ENCODE measurements at places on chromosomes 7 and 10.

DNA sequence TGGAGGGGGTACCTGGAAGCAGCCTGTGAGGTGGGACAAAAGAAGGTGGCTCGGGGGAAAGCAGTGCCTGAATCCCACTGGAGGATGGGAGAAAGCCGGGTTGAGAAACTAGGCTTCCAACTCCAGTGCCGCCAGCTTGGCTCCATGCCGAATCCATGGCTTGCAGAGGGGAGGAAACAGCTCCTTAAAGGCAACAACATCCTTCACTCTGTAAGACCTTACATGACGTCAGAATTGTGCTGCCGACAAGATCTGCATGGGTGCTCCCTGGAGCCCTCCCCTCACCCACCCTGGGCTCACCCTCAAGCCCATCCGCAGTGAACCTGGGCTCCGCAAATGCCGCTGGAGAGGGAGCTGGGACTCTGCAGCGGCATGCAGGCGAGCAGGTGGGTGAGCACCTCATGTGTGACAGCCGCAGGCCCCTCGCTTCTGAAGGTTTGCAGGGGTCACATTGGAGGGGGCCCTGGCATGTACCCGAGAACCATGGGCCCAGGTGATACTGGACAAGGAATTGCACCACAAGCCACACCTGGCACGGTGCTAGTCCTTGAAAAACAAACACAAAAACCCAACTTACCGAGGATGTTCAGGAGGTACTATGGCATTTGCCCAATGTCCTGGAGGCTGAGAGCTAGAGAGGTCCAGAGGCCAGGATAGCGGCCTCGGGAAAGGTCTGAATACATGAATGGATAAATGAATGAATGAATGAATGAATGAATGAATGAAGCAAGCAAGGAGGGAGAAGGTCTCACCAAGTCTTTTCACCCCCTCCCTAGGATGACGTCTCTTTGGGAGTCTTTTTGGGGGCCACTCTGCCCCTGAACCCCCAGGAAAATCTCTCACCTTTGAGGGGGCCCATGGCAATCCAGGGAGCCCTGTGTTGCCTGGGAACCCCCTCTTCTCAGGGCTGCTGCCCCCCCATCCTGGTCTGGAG lies 238.6 kb upstream of the SHH start:
- no peak for DNase-seq

DNA sequence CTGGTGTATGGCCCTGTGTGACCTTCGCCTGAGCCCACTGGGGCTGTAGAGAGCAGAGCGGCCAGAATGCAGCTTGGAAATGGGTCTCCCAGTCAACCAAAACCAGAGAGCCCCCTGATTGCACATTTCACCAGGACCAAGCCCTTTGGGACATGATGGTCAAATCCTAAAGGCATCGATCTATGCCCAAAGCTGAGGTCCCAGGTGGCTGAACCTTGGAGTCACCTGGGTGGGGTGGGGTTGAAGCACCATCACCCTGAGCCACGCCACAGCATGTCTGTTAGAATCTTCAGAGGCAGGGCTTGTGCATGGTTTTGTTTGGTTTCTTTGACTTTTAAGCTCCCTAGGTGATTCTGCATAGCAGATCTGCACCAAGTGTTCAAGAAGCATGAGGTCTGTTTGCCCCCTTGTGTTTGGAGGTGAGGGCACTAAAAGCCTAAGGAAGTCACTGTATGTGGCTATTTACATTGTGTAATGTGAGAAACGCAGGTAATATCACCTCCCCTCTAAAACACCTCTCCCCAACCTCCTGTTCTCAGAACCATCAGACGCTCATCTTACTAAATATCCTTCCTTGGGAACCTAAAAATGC lies 9.6 kb downstream of the PKD1L1 start:
- no peak for DNase-seq

DNA sequence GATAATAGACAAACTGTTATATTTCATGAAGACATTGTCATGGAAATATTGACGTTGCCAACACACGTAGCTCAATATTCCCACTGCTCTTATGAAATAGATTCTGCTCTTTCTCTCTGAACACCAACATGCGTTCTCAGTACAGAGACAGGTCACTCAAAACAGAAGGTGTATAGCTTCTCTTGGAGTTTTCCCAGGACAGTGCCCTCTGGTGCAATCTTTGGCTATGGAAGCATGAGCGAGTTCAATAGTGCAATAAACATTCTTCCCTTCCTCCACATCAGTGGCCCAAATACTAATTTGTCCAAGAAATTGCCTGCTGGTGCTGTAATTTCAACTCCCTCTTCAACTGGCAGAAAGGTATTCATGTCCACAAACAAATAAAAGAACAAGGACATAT lies 145.3 kb downstream of the MAGI2 start:
- peak; percentile 7 for DNase-seq

- no peak for DNase-seq
Observed at GRCh38 chr7:128194533-128195282, 46.4 kb upstream of the LEP start.

GRCh38 chr10:79020015-79020491 lies 48.7 kb upstream of the ZMIZ1 start:
- DNase-seq = no peak

GRCh38 chr10:114087655-114088054 lies 44.0 kb downstream of the ADRB1 start:
- no peak for DNase-seq

DNA sequence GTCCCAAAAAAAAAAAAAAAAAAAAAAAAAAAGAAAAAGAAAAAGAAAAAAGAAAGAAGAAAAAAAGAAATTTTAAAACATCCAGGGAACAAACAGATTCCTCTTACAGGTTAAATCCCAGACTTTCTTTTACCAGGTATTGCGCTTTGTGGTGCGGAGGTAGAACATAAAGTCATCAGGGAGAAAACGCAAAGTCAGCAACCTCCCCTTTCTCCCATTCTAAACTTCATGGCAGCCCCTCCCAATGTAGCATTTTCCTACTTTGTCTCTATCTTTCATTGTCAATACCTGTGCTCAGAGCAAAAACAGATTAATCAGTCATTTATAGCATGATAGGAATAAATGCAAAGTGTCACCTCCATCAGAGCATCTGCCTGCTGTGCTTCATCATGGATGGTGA lies 299.7 kb downstream of the SFMBT2 start:
- DNase-seq = no peak

DNA sequence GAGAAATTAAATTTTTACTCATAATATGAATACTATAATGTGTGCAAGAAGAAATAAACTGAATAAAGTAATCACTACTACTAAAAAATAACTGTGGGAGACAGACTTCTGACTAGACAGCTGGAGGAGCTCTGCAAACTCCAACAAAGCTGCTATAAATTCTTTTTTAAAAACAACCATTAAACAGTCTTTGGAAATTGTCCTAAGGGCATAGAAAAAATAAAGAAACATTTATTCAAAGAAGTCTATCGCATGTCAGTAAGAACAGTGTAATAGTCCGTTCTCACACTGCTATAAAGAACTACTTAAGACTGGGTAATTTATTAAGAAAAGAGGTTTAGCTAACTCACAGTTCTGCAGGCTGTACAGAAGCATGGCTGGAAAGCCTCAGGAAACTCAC lies 56.0 kb downstream of the ZPBP start:
- DNase-seq = no peak

GRCh38 chr10:91700273-91700672 lies 67.4 kb upstream of the PPP1R3C start:
- no peak for DNase-seq

DNA sequence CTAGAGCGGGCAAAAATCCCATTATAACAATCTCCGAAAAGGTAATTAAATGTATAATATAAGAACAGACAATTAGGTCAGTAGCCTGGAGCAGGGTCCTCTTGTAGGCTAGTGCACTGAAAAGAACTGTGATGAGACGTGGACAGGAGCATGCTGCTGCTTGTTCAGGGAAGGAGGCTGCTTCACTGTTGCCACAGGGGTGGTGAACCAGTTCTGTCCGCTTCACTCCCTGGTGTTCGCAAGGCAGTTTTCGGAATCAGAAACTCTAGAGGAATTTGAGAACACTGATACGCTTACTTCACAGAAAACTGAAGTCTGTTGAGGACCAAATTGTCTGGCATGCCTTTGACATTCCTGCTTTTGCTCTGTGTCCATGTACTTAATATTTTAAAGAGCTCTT lies 17.4 kb downstream of the ZNRF2 start:
- peak; percentile 80 for DNase-seq

- no peak for DNase-seq
Observed at GRCh38 chr10:120995768-120996167, 144.6 kb downstream of the WDR11 start.

- no peak for DNase-seq
Observed at GRCh38 chr7:1103009-1103788, 15.3 kb downstream of the GPER1 start.

GRCh38 chr7:126727930-126728391 lies 524.8 kb downstream of the GRM8 start:
- DNase-seq = peak; percentile 58

- no peak for DNase-seq
Observed at GRCh38 chr10:13360587-13360986, 12.5 kb upstream of the SEPHS1 start.

- peak; percentile 86 for DNase-seq
Observed at GRCh38 chr10:102696736-102697135, 17.5 kb downstream of the ARL3 start.

DNA sequence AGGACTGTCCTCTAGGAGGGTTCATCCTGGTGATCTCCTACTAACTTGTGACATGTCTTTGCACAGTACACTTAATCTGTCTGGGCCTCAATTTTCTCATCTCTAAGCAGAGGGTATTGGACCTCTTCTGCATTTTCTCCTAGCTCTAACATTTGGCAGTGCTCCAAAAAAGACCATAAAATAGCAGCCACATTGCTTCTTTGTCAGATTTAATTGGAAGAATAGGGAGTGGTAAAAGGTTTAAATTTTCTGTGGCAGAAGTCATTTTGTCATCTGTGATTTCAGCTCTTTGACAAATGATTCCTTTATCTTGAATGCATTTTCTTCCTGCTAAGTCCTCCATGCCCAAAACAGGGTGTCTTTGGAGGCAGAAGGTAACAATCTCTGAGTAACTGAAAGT lies 289.9 kb upstream of the LRGUK start:
- DNase-seq = no peak

- no peak for DNase-seq
Observed at GRCh38 chr7:128879939-128880746, 17.5 kb downstream of the ATP6V1F start.
